Activated T-cell treated with anti-CD3 and anti-CD28 coated beads, Interleukin-2, amount 50 U/mL, for 4 hours (primary cell): ENCODE measurements at places on chromosomes 13 and 19. TPM values are rescaled to one million over a fixed set of nuclear protein-coding genes. Genes with fewer than 3 reads are reported as not detected.

DNAAF3 gene
- not detected for total RNA-seq

DNA sequence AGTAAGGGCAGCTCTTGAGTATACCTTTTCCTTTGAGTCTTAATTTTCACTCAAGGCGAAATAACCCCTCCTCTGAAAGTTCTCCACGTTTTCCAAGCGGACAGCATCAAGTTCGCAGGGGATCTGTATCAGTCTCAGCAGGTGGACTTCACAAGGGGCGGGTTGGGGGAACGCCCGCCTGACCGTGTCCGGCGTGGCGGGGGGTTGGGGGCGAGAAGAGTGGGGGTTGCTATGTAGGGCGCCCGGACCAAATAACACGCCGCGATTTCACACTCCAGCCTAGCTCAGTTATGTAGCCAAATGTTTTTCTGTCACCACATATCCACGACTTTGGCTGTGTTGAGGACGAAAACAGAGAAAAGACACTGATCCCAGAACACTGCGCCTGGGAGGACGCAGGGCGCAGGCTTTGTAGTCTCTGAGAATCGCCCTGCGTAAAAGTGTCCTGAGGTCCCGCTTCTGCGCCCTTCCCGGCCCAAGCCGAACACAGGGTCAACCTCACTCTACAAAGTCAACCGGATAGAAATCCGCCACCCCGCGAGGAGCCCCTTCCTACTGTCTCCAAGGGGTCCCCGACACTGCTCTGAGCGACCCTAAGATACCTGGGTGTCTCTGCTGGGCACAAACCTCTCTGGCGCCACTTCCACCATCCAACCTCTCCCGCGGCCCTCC is 524 bp downstream of the RUBCNL start:
- DNase-seq: no peak

KIR3DL1 gene
- total RNA-seq: not detected

GRCh38 chr13:99043831-99044231 is 66.0 kb upstream of the DOCK9 start:
- no peak for DNase-seq

CCDC169 gene
- 0.76 TPM for total RNA-seq

- no peak for DNase-seq
These were observed 53.3 kb downstream of the RFX2 start for GRCh38 chr19:6056801-6057650.

DNA sequence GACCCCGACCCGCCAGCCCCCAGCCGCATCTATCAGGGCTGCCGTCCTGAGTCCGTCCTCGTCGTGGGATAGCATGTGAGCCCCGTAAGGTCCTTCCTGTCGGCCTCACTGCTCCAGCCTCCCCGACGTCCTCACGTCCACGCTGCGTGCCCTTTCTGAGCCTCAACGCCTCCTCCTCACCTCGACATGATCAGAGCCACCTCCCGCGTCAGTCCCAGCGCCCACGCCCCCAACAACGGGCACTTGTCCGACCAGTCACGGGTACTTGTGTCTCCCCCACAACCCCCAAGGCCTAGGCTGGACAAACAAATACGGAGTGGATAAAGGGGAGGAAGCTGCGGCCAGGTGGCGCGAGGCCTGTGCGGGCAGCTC is 665 bp downstream of the ZNF497 start:
- DNase-seq: no peak

- no peak for DNase-seq
These were observed 9.8 kb downstream of the ZNF526 start for GRCh38 chr19:42229855-42230351.

GRCh38 chr13:94382517-94382916 is 97.0 kb downstream of the DCT start:
- DNase-seq: no peak

- no peak for DNase-seq
These were observed 2.9 kb upstream of the PPP6R1 start for GRCh38 chr19:55261671-55262126.

DNA sequence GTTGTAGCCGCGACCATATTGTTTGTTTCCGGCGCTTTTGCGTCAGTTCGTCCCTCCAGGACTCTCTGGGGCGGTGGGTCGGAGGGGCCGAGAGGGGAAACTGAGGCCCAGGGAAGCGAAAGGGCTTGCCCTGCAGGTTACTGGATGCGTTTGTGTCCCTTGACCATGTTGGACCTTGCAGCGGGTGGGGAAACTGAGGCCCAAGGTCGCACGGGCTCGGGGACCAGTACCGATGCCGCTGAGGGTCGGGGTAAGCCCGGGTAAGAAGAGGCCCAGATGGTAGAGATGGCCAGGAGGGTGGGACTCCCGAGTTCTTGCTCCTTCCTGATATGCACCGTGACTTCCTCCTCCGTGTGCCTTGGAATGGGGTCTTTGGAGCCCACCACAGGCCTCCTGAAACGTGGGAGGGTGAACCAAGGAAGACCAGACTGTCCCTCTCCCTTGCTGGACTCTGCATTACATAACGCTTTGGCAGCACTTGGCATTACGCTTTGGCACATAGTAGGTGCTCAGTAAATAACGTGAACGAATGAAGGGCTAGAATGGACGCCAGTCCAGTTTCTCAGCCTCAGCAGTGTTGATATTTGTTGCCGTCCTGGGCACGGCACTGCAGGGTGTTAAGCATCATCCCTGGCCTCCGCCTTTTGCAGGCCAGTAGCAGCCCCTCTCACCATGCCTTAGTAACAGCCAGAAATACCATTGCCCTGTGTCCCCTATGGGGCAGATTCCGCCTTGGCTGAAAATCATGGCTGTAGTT is 743 bp downstream of the CHAF1A start:
- no peak for DNase-seq

SUGP2 gene
- 71.8 TPM for total RNA-seq
